ENCODE measurements at places on chromosomes 12 and 14. TPM values are rescaled to one million over a fixed set of nuclear protein-coding genes. Genes with fewer than 3 reads are reported as not detected.

- DNase-seq: no peak
Measured at GRCh38 chr12:13941258-13942249, 39.8 kb downstream of the GRIN2B start.

- no peak for DNase-seq
Measured at GRCh38 chr14:77243853-77244252, 27.2 kb downstream of the NGB start.

DNA sequence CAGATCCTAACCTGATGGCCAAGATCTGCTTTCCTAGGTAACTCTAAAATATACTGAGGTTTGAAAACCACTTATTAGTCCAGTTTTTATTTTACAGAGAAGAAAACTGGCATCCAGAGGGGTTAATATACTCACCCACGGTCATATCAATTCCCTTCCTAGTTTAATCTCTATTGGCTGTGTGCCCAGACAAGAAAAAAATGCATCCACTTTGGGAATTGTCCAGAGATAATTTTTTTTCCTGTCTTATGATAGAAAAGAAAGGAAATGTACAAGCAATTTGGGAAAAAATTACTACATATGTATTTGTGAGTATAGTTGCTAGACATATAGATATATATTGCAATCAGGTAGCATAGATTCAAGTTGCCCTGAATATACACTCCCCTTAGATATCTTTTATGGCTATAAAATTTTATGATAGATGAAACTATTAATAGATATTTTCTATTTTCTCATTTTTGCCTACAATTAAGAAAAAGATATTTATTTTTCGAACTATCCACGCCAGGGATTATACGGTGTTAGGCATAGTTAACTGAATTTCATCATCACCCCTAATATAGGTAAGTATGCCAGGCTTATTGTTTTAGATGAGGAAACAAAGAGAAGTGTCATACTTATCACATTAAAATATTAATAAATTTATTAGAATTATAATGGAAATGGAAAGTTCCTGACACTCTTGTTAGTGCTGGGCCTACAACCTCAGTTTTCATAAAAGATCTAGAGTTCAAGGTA, 100.5 kb upstream of the SLC38A2 start:
- no peak for DNase-seq

Gene AREL1
- 26.2 TPM for total RNA-seq

Gene KRT2
- not detected for total RNA-seq

Gene SLC17A8
- not detected for total RNA-seq

Gene AKAP3
- total RNA-seq: 0.47 TPM

DNA sequence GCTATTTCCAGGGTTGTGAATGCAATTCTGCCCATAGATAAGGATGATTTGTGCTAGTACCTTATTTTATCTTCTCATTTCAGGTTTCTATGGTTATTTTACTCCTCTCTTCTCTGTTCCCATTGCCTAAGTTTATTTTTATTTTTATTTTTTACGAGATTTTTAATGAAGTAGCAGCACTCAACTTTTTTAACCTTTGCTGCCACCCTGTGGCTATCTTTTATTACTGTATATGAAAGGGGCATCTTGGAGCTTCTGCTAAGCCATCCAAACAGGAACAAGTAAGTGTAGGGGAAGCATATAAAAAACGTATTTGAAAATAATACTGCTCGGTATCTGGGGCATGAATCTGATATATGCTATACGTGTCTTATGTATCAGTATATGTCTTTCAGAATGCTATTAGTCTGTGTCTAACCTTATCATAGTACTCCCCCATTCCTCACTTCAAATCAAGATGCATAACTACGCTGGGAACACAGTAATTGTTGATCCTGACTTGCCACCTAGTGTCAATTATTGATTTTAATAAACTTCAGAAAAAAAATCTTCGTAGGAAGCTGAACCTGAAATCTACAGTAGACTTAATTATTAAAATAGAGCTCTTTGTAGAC, 60.3 kb downstream of the KLRG1 start:
- DNase-seq: no peak

Gene PTPRO
- total RNA-seq: 6.0 TPM

GRCh38 chr12:112430929-112431328, 12.2 kb downstream of the PTPN11 start:
- no peak for DNase-seq

Gene RASSF3
- total RNA-seq: 45.4 TPM

Gene MTHFD1
- total RNA-seq: 138 TPM

Gene OR4E2
- total RNA-seq: not detected

Gene SP7
- not detected for total RNA-seq

DNA sequence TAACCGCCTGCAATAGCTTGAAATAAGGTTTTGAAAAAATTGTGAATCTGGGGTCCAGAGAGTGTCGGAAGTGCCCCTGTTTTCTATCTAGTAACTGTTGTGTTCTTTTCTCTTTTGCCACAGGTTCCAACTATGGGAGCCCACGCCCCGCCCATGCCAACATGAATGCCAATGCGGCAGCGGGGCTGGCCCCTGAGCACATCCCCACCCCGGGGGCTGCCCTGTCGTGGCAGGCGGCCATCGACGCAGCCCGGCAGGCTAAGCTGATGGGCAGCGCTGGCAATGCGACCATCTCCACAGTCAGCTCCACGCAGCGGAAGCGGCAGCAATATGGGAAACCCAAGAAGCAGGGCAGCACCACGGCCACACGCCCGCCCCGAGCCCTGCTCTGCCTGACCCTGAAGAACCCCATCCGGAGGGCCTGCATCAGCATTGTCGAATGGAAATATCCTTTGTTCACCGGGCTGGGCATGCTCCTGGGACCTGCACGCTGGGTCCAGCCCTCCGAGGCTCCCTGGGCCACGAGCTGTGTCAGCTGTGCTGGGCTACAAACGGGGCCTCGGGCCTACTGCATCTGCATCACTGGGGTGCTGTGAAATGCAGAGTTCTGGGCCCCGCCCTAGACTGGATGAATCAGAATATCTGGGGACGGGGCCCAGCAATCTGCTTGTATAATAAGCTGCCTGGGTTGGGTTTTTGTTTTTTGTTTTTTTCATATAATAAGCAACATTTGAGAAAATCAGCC, 62.5 kb downstream of the CACNA1C start:
- no peak for DNase-seq

Gene BICD1
- 8.0 TPM for total RNA-seq

- no peak for DNase-seq
Measured at GRCh38 chr12:110217996-110218674, 62.9 kb upstream of the ATP2A2 start.

DNA sequence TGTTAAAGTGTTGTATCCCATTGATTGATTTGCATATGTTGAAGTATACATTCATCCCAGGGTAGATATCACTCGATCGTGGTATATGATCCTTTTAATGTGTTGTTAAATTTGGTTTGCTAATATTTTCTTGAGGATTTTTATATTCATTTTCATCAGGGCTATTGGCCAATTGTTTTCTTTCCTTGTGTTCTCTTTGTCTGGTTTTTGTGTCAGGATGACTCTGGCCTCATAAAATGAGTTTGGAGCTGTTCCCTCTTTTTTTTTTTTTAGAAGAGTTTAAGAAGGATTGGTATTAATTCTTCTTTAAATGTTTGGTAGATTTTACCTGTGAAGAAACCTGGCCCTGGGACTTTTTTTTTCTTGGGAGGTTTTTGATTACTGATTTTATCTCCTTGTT, 303.5 kb upstream of the RTL1 start:
- DNase-seq: no peak

Gene DIO2
- total RNA-seq: 0.56 TPM

DNA sequence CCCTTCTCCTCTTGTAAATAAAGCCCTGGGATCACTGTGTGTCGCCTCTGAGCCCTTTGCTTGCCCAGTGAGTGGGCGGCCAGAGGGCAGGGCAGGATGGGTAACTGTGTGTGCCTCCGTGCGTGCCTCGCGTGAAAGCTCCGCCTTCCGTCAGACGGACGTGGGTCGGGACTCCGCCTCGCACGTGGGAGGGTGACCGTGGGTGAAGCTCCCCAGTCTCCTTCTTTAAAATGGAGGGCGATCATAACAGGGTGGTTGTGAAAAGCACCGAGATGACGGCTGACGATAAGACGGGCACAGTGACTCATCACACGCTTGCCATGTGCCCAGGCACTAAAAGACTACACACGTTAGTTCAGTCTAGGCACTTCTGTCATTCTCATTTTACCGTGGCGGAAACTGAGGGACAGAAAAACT, 9.2 kb downstream of the PHB2 start:
- no peak for DNase-seq

Gene FSCB
- 0.19 TPM for total RNA-seq

Gene RTN1
- 50.0 TPM for total RNA-seq

Gene NPFF
- total RNA-seq: not detected

DNA sequence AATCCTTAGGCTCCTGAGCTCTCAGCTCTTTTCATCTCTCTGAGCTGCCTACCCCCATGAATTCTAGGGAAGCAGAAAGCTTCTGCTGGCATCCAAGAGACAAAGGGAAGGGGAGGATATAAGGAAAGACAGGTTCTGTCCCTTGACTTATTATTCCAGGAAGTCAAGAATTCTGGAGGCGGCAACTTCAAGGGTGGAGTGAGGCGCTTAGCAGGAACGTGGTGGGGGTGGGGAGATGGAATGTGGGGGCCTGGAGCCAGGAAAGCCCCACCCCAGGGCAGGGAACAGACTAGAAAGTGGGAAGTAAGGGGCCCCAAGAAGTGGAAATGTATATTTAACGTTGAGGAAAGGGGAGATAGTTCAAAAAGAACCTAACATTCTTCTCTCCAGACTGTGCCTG, 1.4 kb downstream of the CALCOCO1 start:
- DNase-seq: no peak

Gene MDGA2
- total RNA-seq: not detected

DNA sequence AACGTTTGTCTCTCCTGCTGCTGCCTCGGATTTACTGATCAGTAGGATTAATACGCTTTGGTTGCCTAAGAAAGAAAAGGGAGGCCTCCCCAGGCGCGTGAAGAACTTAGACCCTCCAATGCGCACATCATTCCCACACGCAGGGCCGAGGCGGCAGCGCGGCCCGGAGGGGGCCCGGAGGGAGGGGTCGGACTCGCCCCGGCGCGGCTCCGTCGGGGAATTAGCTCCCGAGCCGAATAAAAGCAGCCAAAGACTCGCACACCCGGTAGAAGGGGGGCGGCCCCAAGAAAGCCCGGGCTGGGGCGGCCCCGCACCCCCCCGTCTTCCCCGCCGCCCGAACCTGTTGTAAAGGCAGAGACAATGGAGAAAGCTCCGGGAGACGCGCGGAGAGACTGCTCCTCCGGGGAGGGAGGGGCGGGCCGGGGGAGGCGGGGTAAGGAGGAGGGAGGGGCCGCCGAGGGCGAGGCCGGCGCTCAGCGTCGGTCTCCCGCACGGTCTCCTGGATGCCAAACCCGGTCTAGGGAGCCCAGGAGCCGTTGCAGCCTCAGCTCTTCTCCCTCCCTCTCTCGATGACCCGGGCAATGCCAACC, at the start of gene NELL2:
Gene NELL2, minus strand, starts transcription at position 362 of the 590 bp plus-strand sequence. CDS start 446 bp downstream, outside the sequence.
- no peak for DNase-seq

DNA sequence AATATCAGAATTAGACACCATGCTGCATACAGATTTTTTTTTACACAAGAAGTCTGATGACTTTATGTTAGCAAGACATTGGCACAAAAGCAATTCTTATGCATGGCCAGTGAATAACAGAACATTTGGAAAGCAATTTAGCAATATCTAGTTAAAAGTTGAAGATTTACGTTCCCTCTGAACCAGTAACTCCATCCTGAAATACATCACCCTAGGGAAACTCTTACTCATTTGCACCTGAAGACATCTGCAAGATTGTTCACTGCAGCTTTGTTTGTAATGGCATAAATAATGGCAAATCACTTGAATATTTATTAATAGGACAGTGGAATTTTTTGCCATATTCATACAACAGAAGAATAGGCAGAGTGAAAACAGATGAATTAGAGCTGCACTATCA, 670.0 kb upstream of the NOVA1 start:
- no peak for DNase-seq

Gene SIVA1
- 159 TPM for total RNA-seq

DNA sequence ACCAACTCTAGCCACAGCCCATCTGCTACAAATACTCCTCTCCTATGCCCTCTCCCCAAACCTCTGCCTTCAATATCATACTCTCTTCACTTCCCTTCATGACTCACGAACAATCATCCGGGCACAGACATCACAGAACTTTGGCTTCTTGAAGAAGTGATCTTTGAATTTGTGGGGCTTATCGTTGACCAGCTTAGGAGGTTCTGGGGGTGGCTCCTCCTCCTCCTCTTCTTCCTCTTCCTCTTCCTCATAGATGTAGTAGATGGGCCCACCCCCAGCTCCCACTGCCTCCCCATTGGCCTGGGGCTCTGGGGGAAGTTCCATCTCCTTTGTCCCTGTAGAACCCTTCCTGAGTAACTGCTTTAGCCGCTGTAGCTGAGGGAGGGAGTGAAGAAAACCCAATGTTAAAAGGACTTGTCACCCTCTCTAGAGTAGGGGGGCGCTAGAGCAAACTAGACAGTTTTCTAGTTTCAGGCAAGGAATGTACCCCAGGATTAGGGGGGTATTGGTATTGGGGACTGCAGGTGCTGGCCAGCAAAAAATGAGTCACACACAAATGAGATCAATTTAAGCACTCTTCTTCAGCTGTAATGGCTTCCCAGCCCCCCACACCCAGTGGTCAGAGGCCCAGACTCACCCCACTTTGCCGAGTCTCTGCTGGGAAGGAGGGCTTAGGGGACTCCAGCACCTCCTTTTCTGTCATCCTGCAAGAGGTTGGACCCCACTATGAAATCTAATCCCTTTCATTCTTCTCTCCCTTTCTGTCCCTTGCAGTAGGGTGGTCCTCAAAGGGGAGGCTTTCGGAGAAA, 1.8 kb downstream of the STAC3 start:
- DNase-seq: no peak

DNA sequence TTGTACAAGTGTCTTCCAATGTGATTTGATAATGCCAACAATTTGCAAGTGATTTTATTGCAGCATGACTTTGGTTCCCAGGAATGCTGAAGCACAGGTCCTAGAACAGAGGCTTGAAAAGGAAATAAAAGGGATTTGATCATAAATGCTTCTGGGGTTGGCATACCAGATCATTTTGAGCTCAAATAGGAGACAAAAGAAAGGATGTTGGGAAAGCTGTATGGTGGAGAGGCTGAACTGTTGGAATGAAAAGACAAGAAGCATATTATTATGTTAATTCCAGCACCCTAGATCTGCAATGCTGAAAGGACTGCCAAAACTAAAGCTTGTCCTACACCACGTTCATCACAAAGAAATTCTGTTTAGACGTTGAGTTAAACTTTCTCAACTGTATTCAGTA, 143.1 kb downstream of the BICD1 start:
- no peak for DNase-seq

Gene MMP17
- 10.9 TPM for total RNA-seq

Gene OTX2
- total RNA-seq: not detected

Gene SMIM41
- total RNA-seq: 1.1 TPM

Gene CCDC175
- total RNA-seq: not detected

Gene INTS13
- total RNA-seq: 27.3 TPM

DNA sequence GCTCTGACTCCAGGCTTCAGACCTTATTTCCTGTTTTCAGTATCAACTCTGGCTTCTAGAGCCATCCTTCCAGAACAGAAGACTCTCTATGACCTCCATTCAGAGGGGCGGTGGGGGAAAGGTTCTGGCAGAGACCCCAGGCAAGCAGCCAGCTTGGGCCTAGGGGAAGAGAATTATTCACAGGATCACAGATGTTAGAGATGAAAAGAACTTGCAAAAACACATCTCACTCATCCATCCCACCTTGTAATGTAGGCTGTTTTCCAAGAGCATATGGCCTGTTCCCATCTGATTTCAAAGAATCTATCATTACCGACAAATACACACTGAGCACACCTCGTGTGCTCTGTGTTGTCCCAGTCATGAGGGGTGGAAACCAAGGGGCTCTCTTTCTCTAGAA, 131.9 kb downstream of the GRIN2B start:
- DNase-seq: no peak

Gene PTGER2
- 6.0 TPM for total RNA-seq

Gene TSHR
- 0.36 TPM for total RNA-seq

GRCh38 chr12:92745856-92746550, 43.2 kb downstream of the PLEKHG7 start:
- DNase-seq: peak; percentile 74

Measured in omental fat pad (tissue), 4 donors.